HAP-1 (cell line): ENCODE measurements at places on chromosomes 2 and 18.

GRCh38 chr18:55651236-55651635, 63.2 kb upstream of the TCF4 start:
- DNase-seq, result no peak

DNA sequence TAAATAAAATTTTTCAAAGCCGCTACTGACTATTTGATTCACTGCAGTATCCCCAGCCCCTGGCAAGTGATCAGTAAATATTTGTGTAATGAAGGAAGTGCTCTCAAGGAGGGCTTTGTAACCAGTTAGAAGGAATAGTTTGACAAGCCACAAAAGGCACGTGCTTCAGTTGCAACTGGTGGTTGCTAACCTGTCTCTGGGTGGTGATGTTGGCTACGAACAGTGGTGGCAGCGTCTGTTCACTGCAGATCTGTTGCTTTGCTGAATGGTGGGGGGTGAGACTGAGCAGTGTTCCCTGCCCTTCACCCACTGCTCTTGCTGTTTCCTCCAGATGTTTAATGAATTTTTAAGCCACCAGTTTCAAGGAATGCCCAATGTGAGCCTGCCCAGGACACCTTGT, 73.9 kb upstream of the SIX2 start:
- no peak for DNase-seq

GRCh38 chr18:73952296-73952946, 195.2 kb downstream of the FBXO15 start:
- DNase-seq, result no peak

GRCh38 chr2:121200419-121201315, 84.3 kb downstream of the TFCP2L1 start:
- DNase-seq, result no peak

- DNase-seq, result no peak
Observed at GRCh38 chr2:85291425-85292023, 36.3 kb downstream of the TGOLN2 start.

- no peak for DNase-seq
Observed at GRCh38 chr2:50133766-50134165, 898.2 kb downstream of the NRXN1 start.

GRCh38 chr18:74896390-74896991, 298.8 kb downstream of the ZNF407 start:
- no peak for DNase-seq

DNA sequence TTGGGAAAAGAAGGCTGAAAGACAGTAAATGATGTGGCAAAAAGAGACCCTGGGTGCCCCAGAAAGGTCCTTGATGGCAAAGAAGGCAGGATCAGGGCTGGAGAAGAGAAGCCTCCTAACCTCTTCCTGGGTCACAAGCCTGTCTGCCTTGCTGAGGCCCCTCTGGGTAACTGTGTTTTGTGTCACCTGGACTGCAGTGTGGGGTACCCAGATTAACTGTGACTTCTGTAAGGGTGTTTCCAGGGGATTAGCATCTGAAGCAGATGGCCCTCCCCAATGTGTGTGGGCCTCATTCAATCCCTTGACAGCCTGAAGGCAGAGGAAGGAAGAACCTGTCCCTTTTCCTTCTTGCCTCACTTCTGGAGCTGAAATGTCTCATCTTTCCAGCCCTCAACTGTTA, 35.6 kb upstream of the APCDD1 start:
- DNase-seq, result no peak

- no peak for DNase-seq
Observed at GRCh38 chr2:31937741-31938140, 73.1 kb downstream of the MEMO1 start.

DNA sequence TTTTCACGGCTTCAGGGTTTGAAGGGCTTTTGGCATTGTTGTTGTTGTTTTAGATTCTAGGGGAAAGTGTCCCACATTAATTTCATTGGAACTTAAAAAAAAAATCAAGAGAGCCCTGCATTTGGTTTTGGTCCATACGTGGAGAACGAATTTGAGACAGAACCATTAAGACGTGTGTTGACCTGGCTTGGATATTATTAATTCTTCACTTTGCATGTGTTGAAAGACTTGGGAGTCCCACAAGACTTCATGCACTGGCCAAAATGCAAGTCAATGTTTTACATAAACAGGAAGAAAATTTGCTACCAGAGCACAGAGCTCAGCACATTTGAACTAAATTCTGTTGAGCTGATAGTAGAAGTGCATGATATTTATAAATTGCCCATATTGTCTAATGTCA, 761.2 kb upstream of the ACVR2A start:
- DNase-seq, result no peak

DNA sequence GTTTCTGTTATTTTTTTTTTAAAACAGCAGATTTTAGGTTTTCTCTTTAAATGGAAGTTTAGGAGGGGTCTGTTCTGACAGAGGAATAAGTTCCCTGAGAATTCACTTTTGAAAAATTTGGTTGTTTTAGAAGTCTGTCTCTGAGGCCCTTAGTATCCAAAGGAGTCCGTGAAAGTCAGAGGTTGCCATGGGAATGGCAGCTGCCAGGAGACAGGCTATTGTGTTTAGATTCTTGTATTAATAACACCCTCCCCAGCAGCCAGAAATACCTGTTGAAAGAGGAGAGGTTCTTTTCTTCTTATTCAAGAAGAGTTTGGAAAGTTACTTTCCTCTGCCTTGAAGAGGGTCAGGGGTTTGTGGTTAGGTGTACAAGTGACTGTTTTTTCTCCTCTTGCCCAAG, 29.5 kb downstream of the TNP1 start:
- DNase-seq, result no peak

- no peak for DNase-seq
Observed at GRCh38 chr2:235391921-235392615, 101.8 kb upstream of the AGAP1 start.

DNA sequence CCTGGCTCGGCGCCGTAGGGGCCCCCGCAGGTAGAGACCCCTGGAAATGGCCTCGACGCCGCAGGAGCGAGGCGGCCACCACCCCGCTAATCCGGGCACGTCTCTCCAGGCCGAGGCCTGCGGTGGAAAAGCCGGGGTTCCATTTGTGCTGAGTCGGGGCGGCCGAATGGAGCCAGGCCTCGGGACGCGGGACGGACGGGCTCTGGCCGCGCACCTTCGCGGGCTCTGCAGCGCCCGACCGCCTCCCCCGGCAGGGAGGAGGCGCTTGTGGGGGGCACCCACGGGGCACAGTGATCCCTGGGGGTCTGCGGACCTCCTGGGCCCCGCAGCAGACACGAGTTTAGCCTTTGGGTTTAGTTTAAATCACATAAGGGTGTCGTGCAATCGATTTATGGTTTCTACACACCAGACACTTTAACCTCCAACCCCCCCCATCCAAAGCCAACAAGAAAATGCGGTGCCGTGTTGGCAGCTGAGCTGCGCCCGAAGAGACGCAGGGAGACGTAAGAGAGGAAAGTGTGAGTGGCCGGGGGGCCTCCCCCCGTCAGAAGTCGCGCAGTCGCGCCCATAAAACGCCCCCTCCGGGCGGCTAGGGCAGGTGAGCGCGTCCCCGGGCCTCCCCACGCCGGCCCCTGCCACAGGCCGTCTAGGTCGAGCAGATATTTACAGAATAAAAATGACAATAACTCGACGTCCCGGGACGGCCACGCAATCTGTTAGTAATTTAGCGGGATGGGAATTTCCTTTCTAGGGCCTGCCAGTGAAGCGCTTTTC, 1.0 kb upstream of the NFATC1 start:
- peak; percentile 59 for DNase-seq

DNA sequence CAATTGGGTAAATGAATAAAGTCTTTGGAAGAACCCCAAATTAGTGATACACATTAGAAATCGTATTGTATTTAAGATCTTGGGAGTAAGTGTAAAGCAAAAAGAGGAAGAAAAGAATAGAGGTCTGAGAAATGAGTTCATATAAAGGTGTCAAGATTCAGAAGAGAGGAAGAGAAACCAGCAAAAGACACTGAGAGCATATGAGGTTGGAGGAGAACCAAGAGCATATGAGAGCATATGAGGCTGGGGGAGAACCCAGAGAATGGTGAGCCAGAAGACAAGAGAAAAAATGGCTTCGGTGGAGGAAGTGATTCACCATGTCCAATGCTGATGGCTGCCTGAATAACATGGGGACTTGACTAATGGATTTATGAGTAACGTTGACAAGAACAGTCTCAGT, 620.1 kb upstream of the GCFC2 start:
- no peak for DNase-seq

GRCh38 chr2:95329891-95330793, 33.0 kb downstream of the KCNIP3 start:
- no peak for DNase-seq

DNA sequence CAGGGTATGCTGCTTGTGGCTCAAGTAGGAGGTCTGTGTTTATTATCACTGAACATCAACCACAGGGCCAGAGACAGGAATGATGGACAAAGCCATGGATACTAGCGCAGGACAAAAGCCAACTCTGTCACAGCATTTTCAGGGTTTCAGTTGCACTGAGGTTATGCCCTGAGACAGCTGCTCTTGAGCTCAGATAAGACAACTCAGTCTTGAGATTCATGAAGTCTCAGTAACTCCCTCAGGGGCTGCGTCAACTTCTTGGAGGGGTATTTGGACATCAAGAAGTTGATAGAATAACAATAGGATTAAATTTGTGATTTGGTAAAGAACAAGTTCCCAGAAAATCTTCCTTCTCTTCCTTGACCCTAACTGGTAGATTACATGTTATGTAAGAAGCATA, 287.0 kb upstream of the SLC14A2 start:
- DNase-seq, result no peak

GRCh38 chr2:46239175-46239846, 57.9 kb upstream of the EPAS1 start:
- no peak for DNase-seq

DNA sequence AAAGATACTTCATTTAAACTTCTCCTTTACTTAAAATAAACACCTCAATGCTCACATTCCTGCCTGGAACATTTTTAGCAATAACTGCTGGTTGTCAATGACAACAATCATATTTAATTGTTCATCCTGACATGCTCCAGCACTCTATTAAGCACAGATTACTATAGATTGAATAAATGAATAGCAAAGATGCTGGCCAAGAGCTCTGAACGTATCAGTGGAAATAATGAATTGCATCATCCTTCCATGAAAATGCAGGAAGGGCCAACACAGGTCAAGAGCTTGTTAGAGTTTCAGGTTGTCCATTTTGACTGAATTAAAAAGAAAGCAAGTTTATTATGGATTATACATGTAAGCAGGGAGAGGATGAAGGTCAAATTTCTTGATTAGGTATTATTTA, 994.0 kb downstream of the TSN start:
- DNase-seq, result no peak

DNA sequence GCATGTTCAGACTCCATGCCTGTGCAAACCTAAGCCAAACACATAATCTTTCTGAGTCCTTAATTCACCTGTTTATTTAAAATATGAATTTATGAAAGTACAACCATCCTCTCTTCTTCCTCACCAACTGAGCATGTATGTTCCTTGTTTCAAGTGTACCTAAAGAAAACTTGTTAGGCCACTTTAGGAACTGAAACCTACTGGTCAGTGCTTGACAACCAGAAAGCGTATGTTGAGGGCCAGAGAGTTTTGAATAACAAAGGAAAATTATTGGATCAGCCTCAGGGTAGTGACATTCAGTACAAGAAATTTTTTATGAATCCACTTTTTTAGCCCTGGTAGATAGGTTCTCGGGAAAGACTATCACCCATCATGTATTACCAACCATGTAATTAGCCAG, 847.6 kb upstream of the CELF4 start:
- DNase-seq, result no peak

GRCh38 chr2:101360232-101360631, 27.1 kb downstream of the CREG2 start:
- no peak for DNase-seq

DNA sequence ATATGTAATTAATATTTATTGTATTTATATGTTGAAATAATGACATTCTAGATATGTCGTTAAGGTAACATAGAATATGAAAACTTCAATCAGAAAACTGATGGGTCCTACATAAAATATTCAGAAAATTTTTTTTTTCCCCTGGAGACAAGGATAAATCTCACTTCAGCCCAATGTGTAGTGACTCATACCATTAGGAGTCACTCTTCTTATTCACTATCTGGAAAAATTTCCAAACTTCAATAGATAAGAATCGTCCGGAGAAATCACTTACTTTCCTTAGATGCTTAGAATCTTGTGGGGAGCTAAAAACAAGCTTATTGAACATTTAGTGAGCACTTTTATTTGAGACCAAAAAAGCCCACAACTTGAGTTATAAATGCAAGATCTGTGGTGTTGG, 4.6 kb downstream of the SERPINB13 start:
- no peak for DNase-seq

DNA sequence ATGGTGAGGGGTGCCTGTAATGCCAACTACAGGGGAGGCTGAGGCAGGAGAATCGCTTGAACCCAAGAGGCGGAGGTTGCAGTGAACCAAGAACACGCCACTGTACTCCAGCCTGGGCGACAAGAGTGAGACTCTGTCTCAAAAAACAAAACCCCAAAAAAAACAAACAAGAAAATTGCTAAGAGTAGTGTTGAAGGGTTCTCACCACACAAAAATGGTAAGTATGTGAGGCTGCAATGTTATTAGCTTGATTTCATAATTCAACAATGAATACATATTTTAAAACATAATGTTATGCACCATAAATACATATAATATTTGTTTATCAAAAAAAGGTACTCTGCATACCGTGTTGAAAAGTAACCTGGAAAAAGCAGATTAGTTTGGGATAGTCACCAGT, 45.8 kb downstream of the PSMG2 start:
- DNase-seq, result no peak

DNA sequence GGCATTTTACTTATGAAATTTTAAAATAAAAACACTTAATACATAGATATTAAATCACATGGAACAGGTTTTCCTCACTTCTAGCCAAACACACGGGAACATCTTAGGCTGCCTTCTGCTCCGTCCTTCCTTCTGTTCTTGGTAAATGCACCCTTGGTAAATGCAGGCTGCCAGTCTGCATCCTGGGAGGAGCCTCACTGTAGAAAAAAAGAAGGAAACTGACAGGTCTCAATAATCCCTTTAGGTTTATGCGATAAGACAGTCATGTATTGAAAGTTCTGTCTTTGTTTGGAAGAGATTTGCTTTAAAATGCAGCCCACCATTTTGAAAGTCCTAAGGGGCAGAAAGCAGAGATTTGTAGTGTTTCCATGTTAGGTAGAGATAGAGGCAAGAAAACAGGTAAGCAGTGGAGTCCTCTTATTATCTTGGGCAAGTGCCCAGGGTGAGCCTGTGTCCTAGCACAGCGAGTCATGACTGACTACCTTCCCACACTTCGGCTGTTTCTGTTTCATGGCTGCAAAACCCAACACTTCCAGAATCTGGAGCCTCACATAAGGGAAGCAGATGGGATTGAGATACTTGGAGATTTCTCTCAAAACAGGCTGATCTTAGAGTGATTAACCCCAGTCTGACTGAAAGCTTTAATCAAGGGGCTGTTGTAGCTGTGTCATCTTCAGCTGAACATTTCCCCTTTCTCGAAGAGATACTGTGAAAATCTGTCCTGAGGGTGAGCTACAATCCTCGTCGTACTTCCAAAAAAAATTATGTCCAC, 131.4 kb upstream of the MAP3K20 start:
- no peak for DNase-seq

GRCh38 chr2:222239091-222239490, 59.7 kb downstream of the PAX3 start:
- no peak for DNase-seq

- no peak for DNase-seq
Observed at GRCh38 chr2:216350214-216350791, 22.0 kb downstream of the MARCHF4 start.

GRCh38 chr2:198004921-198005829, 200.8 kb downstream of the PLCL1 start:
- no peak for DNase-seq

GRCh38 chr2:9770308-9771100, 72.8 kb upstream of the TAF1B start:
- peak; percentile 66 for DNase-seq

- DNase-seq, result no peak
Observed at GRCh38 chr2:64670047-64670446, 16.3 kb upstream of the SERTAD2 start.
